CD4-positive, CD25-positive, alpha-beta regulatory T cell (primary cell): ENCODE measurements at places on chromosomes 7 and 10.
A peak's percentile ranks its signal among the peaks of the same experiment; 100 is the strongest.

- DNase-seq = no peak
Observed at GRCh38 chr10:73769396-73769795, 12.5 kb upstream of the CHCHD1 start.

GRCh38 chr10:3503299-3503698 lies 281.7 kb downstream of the KLF6 start:
- DNase-seq = no peak

DNA sequence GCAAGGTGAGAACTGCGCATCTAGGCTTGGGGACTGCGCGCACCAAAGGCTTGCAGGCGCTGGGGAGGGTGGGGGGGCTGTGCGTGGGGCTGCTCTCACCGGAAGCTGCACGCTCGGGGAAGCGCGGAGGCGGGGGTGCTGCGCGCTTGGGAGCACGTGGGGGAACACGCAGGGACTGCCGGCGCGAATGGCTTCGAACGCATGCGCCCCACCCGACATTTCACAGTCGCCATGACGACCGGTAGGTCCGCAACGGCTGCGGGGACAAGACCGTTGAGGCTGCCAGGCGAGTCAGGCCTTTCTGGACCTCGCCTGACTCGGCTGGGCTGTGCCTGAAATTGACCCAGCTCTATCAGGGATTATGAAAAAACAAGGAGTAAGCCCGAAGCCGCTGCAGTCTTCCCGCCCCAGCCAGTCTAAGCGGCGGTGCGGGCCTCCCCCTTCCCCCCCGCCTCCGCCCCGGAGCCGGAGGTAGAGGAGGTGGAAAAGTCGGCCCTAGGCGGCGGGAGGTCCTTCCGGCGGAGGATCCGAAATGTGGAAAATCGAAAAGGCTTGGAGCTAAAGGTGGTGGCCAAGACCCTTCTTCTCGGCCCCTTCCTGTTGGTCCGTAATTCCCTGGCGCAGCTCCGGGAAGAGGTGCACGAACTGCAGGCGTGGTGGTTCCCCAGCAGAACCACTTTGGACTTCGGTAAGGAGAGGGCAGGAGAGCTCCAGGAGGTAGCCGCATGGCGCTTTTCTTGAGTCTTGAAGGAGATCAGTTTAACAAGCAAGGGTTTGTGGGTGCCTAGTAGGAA lies 34.9 kb upstream of the STEAP1 start:
- peak; percentile 7 for DNase-seq

DNA sequence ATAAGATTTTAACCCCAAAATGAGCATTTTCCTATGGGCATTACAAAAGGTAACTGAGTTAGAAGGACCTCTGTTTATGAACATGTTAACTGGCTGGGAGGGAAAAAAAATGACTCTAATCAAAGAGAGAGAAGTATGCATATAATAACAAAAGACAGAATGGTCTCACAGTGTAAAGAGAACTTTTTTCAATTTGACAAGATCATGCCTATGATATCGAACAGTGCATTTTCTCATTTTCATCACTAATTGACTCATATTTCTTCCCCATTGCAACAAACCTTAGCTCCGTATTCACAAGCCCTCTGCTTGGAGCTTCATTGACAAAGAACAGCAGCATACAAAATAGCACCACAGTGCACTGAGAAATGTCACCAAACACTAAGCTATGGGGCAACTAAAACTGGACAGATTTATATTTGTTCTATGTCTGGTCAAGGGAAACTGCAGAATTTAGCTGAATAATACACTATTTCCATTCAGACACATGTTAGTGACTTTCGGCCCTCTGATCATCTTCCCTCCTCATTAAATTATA lies 45.6 kb downstream of the SMURF1 start:
- DNase-seq = no peak

DNA sequence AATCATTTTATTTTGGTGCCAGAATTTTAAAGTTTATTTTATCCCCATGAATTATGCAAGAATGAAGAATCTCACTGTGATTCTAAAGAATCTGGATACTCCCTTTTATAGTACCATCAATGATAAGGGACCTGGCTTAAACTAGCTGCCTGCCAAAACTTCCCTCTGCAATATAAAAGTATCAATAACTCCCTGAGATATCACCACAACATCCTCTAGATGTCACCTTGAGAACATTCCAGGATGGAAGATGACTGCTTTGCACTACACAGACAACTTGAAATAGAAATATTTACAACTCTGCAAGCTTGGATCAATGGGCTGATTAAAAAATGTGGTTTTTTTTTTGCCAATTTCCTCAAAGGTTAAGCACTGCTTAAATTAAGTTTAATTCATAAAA lies 142.1 kb downstream of the SLC25A13 start:
- no peak for DNase-seq

DNA sequence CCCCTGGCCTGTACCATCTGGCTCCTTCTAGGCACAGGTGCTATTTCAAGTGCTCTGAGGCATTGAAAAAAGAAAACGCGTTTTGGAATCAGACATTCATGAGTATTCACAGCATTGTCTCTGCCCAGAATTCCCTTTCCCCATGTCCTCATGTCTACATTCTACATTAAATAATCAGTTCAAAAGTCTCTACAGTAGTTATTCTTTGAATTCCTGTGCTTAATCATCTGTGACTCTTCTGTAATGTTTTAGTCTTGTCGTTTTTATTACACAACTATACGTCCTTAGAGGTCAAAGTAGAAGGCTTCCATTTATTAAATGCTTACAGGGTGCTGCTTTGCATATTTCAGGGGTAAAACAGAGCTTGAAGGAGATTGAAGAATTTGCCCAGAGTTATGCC lies 95.7 kb downstream of the BICC1 start:
- no peak for DNase-seq

GRCh38 chr7:96870185-96870584 lies 135.2 kb upstream of the DLX6 start:
- no peak for DNase-seq

GRCh38 chr7:137078781-137079180 lies 210.3 kb downstream of the CHRM2 start:
- no peak for DNase-seq
